ENCODE measurements at places on chromosomes 3 and 15.

- no peak for DNase-seq
Measured at GRCh38 chr15:23401627-23402026, 45.4 kb downstream of the GOLGA6L2 start.

DNA sequence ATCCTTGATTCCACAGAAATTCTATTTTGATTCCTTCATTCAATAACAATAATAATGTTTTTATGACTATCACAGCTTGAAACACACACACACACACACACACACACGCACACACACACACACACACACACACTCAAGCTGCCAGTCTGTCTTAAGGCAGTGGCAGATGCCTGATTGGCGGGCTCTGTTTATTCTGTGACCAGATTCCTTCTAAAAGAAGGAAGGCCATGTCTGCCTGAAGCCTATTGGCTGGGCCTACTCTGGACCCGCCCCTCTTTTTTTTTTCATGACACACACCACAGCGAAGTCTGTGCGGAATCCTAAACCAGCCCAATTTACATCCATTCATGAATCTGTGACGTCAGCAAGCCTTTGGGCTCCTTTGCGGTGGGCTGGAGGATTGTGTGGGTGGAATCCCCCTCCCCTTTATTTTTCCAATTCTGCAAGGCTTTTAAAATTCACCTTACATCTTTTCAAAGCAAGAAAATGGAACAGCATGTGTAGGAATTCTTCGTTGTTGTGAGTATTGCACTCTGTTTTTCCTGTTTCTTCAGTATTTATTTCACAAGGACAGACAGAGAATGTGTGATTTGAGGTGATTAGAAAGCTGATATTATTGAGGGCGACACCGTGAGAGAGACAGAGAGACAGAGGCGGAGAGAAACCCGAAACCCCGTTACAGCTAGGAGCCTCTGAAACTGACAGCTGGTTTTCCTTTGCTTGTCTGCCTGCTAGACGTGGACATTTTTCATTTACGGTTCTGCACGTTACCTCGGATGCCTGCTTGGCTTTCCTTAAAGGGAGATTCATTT lies at the start of gene MAP3K13:
MAP3K13 (plus strand) TSS at position 287 of the 812 bp plus-strand sequence. CDS start 65,446 bp downstream, outside the sequence.
- peak; percentile 48 for DNase-seq

DNA sequence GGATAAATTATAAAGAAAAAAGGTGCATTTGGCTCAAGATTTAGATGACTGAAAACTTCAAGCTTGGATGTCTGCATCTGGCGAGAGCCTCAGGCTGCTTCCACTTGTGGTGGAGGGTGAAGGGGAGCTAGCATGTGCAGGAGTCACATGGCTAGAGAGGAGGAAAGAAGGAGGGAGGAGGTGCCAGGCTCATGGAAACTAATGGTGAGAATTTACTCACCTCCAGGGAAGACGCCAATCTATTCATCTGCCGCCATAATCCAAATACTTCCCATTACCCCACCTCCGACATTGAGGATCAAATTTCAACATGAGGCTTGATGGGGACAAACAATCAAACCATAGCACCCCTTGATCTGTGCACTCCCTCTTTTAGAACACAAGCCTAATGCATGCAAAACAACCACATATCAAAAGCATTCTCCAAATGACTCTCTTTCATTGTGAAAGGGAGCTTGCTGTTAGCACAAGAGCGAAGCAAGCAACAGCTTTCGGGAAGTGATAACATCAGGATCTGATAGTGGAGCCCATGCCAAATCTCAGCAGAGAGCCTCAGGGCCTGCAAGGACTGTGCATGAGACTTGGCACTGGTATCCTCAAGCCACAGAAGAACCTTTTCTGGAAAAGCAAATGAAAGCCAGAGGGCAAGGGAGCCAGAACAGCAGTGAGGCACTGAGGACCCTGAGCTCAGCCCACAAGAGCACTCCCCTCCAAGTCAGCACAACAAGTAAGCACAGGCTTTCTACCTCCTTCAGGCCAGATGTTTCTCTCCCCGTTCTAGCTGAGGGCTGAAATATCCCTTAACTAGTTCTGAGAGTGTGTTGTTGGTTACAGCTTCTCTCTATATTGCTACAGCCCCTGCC lies 50.2 kb upstream of the THBS1 start:
- no peak for DNase-seq

- no peak for DNase-seq
Measured at GRCh38 chr3:141059816-141060215, 8.7 kb downstream of the SPSB4 start.

- no peak for DNase-seq
Measured at GRCh38 chr3:197406266-197406665, 107.9 kb upstream of the DLG1 start.

DNA sequence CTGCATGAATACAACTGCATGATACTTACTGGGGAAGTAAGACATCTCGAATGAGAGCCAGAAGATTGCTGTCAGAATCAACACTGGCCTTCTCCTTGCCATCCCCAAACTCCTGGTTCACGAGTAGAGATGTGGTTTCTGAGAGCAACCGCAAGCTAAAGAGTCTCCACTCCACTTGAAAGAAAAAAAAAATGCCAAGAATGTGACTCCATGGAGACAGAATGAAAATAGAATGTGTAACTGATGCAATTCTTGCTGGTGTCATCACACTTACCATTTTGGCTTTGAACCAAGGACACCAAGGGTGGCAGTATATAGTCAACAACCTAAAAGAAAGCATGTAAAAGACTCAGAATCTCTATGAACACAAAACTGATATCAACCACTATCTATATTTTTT lies 280.4 kb downstream of the ULK4 start:
- DNase-seq: no peak

DNA sequence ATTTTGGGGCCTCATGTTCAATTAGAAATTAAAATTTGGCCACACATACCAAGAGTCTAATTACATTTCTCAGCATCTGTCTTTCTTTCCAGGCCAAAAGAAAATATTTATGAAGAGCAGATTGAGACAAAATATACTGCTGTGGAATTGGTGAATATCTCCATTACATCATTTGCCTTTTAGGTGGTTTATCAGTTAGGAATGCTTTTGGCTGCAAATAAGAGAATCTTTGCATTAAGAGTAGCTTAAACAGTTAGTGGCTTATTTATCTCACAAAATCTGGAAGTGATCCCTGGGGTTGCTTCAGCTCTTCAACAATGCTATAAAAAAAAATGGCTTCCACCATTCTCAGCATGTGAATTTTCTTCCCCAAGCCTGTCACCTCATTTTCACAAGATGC lies 308.7 kb downstream of the MAGI1 start:
- DNase-seq: no peak

- DNase-seq: no peak
Measured at GRCh38 chr15:78343276-78344060, 3.3 kb downstream of the CRABP1 start.

DNA sequence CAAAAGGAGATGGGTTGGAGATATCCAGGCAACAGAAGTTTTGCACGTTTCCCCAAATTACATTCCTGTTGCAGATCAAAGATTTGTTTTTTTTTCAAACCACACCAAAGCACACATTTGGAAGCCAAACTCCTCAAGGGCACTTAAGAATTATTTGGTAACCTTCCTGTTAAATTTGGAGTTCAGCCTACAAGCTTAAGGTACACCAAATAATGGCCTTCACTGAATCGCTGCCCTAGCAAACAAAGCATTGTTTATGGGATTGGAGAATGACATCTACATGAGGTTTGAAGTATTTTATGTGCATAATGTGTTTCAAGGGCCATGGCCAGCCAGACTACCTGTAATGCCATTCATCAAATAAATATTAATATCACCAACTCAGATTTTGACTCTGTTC lies 357.9 kb downstream of the RORA start:
- no peak for DNase-seq

DNA sequence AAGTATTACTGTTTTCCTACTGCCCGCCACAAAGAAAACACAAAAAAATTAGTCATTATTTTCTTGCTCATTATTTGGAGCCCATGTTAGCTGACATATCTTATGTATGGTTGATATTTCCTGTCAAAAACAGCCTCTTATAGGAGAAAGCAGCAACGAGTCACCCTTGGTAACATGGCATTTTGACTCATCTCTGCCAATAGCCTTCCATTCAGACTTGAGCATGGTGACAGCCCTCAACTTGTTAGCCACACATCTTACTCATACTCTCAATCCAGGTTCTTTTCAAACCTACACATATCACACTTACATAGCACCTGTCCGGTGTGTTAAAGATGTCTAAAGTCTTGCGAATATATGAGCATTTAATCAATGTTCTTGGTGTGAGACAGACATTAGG lies 109.4 kb upstream of the SAMMSON start:
- no peak for DNase-seq

GRCh38 chr3:183247011-183247589 lies 6.0 kb upstream of the B3GNT5 start:
- no peak for DNase-seq
